ENCODE measurements at places on chromosomes 1 and 21.

- DNase-seq, result no peak
Observed at GRCh38 chr1:235304549-235305451, 23.2 kb downstream of the ARID4B start.

GRCh38 chr1:156095906-156096508 is 13.7 kb upstream of the MEX3A start:
- DNase-seq, result no peak

DNA sequence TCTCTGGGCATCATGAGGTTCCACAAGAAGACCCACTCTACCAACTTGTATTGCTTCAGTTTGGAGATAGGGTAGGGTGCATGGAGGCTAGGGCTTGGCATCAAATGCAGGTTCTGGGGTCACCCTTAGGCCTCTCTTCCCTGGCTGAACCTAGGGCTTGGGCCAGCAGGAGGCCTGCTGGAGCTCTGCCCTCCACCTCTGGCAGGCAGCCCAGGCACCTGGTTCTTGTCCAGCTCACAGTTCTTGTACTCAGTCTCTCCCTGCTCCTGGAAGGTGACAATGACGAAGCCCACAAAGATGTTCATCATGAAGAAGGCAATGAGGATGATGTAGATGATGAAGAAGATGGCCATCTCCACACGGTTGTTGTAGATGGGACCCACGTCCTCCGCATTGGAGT is 37.5 kb upstream of the KIF21B start:
- DNase-seq, result no peak

GRCh38 chr1:64675718-64676345 is 69.0 kb upstream of the RAVER2 start:
- DNase-seq, result no peak

- DNase-seq, result no peak
Observed at GRCh38 chr1:185315445-185316071, 1.5 kb downstream of the IVNS1ABP start.

DNA sequence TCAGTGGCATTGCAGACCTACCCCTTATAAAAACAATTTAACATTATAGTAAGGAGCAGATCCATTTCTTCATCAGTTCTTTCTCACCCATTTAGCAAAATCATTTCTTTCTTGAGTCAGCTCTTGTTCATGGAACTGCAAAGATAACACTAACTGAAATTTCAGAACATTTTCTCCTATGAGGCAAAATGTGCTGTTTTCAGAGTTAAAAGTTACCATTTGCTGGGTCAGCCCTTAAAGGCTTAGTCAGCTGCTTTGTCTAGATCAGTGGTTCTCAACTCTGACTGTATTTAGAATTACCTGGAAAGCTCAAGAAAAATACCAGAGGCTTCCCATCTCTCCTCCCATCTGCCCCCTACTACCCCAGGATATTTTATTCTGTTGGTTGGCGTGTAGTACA is 12.2 kb downstream of the METTL13 start:
- DNase-seq, result no peak

DNA sequence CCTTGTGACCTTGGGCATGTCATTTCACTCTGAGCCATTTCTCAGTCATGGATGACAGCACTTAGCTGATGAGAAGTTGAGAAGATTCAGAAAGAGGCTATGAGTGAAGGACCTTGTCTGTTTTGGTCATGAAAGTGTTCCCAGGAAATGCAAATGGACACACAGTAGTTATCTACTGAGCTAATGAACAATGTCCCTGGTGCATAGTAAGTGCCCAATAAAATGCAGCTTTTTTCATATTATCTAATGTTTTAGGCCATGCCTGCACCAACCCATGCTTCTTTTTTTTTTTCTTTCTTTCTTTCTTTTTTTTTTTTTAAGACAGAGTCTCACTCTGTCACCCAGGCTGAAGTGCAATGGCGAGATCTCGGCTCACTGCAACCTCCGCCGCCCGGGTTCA is 44.4 kb upstream of the EPB41 start:
- no peak for DNase-seq

DNA sequence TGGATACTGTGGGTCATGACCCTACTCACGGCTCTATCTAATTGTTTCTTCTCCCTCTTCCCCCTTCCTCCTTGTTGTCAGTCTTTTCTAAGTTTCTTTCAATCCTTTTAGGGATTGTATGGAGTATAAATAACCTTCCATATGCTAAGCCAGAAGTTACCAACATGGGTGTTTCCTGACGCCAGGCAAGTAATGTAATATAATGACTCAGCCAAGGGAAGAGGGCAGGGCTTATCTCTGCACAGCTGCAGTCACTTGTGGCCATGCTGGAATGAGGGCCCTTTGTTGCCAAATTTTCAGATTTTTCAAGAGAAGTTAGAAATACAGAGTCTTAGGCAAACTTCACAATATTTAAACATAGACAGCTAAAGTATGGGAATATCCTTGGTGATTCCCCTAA is 194.6 kb downstream of the ST6GALNAC3 start:
- no peak for DNase-seq

DNA sequence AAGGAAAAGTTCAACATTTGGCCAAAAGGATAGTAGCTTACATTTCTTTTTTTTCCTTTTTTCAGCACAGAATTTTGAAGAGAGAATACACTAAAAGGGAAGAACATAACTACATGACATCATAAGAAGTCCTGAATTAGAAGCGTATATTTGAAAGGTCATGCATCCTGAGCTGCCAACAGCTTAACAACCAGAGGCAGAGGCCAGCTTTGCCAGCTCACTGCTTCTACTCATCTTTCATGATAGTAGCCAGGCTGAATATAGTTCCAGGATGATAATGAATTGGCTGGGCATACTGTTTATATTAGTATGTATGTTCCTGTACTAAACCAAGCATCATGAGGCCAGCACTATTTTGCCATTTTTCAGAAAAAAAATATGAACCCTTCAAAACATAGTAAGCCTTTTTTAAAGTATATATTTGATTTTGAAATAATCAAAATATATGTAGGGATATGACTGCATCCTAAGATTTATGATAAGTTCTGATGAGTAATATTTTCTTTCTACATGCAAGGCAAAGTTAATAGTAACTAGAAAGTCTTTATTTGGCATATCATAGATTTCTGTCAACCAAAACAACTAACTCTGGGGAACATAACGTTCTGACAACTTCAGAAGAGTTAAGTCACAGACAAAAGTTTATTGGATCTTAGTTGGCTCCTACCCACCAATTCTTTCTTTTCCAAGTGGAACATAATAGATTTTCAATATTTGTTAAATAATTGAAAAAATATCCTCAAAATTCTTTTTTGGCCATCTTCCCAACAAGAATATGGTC is 123.2 kb downstream of the DPYD start:
- DNase-seq, result no peak

GRCh38 chr21:25412100-25412499 is 195.2 kb downstream of the MRPL39 start:
- no peak for DNase-seq

GRCh38 chr1:17874231-17874630 is 119.1 kb downstream of the ACTL8 start:
- no peak for DNase-seq

GRCh38 chr1:177488722-177489121 is 318.0 kb downstream of the BRINP2 start:
- no peak for DNase-seq

DNA sequence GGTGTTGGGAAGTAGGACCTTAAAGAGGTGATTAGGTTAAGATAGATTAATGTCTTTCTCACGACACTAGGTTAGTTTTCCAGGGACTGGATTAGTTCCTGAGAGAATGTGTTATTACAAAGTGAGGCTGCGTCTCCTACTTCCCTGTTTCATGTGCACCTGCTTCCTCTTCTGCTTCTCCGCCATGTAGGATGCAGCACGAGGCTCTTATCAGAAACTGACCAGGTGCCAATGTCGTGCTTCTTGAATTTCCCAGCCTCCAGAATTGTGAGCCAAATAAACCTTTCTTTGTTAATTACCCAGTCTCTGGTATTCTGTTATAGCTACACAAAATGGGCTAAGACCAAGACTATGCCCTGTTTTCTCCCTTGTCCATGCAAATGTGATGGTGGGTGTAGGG is 152.2 kb upstream of the LMO4 start:
- no peak for DNase-seq

DNA sequence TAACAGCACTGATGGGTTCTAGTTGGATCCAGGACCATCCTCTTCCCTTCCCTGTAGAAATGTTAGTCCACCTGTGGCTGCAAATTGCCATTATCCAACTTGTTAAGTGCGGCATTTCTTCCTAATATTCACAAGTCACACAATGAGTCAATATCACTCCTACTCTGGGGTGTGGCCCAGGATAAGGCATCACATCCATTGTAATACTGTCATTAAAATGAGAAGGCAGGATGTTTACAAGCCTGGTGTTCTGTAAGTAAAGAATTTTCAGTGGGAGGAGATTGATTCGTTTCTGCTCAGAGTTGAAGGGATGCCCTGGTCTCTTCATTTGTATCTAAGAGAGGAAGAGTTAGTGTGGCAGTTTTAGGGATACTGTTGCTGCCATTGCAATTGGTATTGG is 18.1 kb upstream of the ARHGAP29 start:
- no peak for DNase-seq

DNA sequence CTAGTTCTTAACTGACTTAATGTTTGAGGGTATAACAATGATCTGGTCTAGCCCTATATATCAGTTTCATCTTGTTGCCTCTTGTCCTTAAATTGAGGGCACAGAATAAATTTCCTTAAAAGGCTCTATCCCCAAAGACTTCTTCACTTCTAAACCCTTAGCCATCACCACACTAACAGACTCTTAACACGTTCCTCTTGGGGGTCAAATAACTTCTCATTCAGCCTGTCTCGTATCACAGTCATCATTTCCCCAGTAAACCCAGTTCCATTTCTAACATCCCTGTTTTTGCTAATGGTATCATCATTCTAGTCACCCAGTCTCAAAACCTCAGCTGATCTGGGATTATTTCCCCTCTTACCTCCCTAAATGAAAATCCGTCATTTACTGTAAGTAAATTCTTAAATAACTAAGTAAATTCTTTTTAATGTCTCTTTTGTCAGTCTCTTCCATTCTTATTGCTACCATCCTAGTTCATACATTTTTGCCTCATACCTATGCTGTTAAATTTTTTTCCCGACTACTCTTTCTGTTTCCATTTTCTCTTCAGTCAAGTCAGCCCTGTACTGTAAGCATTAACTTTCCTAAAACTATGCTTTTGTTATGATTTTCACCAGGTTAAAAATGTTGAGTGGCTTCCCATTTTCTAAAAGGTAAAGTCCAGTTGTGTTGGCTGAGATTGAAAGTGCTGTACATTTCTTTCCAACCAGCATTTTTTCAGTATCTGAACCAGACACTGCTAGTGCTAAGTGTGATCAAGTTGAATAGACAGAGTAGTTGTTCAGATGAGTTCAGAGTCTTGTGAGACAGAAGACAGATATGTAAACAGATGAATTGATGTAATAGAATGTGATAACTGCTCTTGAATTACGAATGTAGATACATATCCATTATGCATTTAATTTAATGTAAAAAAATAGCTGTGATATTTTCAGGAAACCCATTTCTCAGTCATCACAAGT is 6.9 kb downstream of the CTTNBP2NL start:
- DNase-seq, result no peak

GRCh38 chr1:17540255-17541001 is 930 bp downstream of the ARHGEF10L start:
- DNase-seq, result no peak

DNA sequence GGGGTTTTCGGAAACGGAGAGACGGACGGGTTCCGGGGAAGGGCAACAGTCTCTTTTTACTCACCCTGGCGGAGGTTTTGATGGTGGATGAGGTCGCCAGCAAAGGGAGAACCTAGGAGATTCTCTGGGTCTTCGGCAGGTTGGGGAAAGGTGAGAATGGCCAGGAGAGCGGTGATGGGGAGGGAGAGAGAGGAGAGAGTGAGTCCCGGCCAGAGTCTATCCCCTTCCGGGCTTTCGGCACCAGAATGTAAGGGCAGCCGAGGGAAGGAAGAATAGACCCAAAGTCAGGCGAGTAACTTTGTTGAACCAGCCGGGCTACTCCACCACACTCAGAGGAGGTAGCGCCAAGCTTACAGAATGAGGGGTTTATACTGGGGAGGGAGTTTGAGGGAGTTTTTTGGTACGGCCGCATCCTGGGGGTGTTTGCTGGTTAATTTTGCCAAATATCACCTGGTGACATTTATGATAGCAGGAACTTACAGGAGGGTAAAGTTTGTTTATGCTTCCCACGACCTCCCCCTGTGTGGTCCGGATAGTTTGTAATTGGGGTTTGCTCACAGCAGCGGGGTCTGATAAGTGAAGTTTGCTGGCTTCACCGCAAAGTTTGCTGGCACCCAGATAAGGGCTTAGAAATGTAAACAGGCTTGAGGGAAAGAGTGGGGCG is 141.1 kb upstream of the ETV3 start:
- no peak for DNase-seq

GRCh38 chr1:86648255-86648654 is 56.1 kb upstream of the SH3GLB1 start:
- no peak for DNase-seq

- no peak for DNase-seq
Observed at GRCh38 chr1:226702318-226702956, 36.6 kb downstream of the ITPKB start.

DNA sequence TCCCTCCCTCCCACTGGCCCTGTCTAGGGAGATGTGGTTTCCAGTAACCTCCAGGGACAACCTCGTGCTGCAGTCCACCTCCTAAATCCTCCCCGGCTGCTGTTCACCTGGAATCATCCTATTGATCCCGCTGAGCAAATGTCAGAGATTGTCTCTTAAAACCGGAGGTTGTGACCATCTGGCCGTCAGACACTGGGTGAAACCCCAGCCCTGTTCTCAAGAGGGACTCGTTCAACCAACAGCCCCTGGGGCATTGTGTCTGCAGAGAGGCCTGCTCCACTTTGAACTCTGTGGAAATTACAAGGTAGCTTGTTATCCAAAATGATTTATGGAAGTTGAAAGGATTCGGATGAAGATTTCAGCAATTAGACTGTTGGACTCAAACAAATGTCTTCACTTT is 498.0 kb downstream of the MATN1 start:
- DNase-seq, result no peak

DNA sequence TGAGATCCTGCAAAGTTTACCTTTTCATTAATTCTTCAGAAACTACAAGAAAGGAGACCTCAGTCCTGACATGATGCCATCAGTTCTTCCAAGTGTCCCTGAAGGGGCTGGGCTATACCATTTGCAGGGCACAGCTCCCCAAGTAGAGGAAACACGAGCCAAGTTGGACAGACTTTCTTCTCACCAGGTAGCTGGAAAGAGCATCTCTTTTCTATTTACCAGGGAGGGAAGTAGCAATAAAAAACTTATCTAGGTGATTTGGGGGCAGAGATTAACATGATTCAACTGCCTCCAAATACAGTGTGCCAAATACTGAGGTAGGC is 103.9 kb upstream of the KCND3 start:
- DNase-seq, result no peak

DNA sequence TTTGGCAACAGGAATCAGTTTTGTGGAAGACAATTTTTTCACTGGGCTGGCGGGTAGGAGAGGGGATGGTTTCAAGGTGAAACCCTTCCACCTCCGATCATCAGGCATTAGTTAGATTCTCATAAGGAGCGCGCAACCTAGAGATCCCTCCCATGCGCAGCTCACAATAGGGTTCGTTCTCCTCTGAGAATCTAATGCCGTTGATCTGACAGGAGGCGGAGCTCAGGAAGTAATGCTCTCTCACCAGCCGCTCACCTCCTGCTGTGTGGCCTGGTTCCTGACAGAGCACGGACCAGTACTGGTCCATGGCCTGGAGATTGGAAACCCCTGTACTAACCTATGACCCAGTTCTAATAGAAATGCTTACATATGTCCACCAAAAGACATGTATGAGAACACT is 96.6 kb upstream of the KIAA1614 start:
- DNase-seq, result no peak

GRCh38 chr1:231653632-231654031 is 27.0 kb downstream of the DISC1 start:
- no peak for DNase-seq
